ENCODE measurements at places on chromosomes 6 and 20.

DNA sequence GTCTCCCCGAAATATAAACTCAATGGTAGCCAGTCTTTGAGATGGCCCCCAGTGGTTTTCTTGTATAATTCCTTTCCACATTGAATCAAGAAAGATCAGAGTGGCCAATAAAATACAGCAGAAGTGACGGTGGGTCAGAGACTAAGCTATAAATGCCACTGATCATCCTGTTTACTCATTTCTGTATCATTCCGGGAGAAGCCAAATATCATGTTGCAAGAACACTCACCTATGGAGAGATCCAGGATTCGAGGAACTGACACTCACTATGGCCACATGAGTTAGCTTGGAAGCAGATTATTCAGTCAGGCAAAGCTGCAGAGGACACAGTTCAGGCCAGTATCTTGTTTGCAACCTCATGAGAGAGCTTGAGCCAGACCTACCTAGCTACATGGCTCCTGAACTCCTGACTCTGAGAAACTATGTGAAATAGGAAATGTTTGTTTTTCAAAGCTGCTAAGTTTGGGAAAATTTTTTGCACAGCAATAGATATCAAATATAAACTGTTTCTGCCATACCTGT, 132.4 kb upstream of the ADGRF1 start:
- DNase-seq: no peak

DNA sequence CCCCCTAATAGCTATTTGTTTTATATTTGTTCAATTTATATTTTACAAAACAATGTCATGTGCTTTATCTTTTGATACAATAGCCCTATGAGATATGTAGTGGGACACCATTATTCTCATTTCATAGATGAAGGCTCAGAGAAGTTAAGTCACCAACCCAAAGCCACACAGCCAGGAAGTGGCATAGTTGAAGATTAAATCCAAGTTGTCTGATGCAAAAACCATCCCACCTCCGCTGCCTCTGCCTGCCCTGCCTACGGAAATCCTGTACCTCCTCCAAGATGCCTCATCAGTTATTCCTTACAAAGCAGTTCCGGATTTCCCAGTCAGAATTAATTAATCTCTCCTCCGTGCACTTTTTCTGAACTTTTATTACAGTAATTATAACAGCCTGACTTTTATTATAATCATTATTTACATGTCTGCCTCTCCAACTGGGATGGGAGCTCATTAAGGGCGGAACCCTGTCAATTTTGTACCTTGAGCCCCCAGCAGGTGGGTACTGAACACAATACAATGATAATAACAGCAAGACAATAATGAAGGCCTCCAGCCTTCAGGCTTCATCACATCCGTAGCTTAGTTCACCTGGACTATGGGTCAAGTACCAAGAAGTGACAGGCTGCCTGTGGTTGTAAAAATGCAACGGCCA, 54.7 kb downstream of the LRFN2 start:
- no peak for DNase-seq

DNA sequence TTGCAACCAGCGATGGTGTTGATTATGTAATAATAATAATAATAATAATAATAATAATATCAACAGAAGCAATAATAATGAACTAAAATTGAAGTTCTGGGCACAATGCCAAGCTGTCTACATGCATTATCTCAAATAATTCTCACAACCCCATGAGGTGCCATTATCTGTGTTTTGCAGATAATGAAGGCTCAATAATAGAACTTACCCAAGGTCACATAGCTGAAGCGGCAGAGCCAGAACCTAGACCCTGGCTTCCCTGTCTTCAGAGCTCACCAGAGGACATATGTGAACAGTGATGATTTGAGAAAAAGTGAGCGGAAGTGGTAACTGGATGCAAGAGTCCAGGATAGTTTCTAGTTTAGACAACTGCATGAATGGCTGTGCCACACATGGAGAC, 91.0 kb downstream of the HIVEP1 start:
- no peak for DNase-seq

DNA sequence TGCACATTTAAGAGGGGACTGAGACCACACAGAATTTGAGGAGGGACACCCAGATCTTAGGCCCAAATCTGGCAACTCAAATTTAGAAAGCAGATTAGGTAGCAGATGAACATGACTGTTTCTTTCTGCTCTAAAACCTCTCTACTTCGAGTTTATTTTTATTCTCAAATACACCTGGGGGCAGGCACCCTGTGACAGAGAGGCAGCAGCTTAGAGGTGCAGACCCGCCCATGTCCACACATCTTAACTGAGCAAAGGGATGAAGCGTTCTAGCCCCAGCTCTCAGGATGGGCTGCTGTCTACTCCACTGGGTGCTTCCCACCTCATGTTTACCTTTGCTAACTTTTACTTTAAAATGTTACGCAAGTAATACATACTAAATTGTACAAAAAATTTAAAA, 125.0 kb downstream of the SLC23A2 start:
- no peak for DNase-seq

DNA sequence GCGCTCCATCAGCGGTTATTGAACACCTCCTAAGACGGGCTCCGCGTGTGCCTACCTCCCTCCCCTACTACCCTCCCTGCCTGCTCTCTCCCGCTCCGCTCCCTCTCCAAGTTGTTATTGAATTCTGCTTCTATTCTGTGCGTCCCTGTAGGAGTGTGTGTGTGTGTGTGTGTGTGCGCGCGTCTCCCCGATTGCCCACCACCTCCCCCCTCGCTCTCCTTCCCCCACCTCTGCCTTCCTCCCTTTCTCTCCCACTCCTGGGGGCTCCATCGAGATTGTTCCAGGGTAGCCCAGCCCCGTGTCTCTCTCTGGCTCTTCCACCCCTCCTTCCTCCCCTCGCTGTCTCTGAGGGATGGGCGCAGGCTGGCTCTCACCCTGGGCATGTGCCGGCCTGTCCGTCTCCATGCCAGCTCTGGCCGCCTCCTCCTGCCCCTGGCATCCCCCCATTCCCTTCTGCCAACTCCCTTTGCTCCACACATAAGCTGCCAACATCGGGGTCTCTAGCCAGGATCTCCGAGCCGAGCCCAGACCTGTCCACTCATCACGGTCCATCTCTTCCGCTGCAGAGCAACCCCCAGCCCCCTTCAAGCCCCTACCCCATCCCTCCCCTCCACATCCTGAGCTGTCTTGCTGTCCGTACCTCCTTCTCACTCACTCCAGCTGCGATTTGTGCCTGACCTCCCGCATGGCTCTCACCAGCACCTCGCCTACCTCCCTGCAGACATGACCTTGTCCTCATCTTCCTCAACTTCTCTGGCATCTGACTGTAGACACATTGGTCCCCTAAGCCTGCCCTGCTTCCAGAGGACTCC, 68.5 kb downstream of the SRC start:
- DNase-seq: no peak

GRCh38 chr6:119986934-119987549, 637.5 kb upstream of the MAN1A1 start:
- DNase-seq: no peak

GRCh38 chr6:16762550-16763477, 1.6 kb upstream of the ATXN1 start:
- peak; percentile 68 for DNase-seq

DNA sequence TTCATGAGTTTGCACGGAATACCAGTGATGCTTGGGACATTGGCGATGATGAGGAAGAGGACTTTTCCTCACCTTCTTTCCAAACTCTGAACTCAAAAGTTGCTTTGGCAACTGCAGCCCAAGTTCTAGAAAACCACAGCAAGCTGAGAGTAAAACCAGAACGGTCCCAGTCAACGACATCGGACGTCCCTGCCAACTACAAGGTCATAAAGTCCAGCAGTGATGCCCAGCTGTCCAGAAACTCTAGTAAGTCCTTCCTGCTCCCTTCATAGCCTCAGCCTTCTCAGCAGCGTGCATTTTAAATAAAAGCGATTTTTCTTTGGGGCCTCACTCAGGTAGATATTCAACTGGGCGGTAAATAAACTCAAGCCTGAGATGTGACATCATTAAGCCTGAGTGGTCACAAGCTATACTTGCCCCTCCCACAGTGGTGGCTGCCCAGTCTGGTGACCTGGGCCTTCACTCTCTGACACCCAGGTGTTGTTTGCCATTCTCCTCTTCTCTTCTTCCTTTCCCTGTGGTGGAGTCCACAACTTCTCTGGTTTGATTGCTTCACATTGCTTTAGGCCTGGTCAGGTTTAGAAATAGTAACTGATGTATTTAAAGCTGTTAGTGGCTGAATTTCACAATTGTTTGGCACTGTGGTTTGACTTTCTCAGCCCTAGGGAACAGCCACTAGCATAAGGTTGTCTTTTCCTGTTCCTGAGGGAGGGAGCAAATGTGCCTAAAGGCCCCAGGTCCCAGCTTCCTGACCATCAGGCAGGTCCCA, 21.6 kb upstream of the TMEM217 start:
- no peak for DNase-seq

DNA sequence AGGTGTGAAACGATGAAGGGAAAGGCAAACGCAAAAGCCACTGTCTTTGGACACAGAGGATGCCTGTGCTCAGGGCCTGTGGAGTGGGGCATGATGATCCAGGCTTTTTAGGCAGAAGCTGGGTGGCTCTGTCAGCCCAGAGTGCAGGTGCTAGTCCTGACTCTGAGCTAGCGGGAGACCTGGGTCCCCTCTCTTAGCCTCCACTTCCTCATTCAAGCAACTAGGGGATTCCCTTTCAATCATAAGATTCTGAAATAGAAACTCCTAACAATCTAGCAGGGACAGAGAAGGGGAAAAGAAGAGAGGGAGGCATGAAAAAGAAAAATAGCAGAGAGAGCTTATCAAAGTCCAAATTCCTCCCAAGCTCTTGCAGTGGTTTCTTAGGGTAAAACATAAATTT, 7.6 kb upstream of the HIVEP2 start:
- no peak for DNase-seq

DNA sequence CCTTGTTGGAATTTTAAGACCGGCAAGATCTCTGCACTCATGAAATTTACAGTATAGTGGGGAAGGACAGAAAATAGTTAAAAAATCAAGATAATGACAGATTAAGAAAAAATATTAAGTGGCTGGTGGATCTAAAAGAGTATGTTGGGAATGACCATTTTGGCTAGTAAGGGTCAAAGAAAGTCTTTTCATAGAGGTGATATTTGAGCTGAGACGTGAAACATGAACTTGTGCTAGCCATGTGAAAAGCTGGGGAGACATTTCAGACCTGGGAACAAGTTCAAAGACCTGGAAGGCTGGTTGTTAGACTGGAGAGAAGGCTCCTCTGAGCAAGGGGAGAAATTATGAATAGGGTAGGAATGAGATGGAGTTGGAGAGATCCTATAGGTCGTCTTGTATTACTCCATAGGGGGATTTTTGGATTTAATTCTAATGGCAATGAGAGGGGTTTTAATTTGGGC, 4.7 kb downstream of the BICRAL start:
- no peak for DNase-seq

GRCh38 chr6:151763938-151764680, 43.4 kb upstream of the ESR1 start:
- no peak for DNase-seq

GRCh38 chr6:167948716-167949115, 48.8 kb upstream of the KIF25 start:
- DNase-seq: no peak

- DNase-seq: no peak
Measured at GRCh38 chr6:164148788-164149187, 734.3 kb downstream of the QKI start.

- DNase-seq: no peak
Measured at GRCh38 chr6:131443014-131443413, 130.0 kb upstream of the ARG1 start.

GRCh38 chr6:29887330-29887818, 55.0 kb upstream of the HLA-A start:
- peak; percentile 27 for DNase-seq

DNA sequence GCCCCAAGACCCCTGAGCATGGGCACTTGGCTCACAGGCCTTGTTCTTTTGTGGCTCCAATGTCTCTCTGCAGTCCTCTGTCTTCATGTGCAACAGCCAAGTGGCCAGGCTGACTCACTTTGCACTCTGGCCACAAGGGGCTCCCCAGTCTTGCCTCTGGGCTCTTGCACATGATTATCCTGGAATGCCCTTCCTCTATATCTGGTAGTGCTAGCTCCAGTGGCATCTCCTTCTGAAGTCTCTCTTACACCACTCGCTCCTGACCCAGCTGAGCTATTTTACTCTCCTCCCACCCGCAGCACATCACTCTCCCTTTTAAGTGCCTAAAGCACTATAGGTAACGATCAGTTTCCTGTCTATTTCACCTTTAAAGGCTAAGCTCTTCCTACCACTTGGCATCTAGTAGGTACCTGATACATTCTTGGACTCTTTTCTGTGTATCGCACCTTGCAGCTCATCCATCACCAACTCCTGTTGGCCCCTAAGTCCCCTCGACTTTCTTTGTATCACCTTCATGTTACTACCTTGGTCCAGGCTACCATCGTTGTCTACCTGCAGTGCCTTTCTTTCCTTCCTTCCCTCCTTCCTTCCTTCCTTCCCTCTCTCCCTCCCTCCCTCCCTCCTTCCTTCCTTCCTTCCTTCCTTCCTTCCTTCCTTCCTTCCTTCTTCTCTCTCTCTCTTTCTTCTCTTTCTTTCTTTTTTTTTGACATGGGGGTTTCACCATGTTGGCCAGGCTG, 211.9 kb upstream of the RNF24 start:
- no peak for DNase-seq
